Activated T-helper 1 cell treated with anti-CD3 and anti-CD28 coated beads, Interleukin-2, amount 50 U/mL, for 16 hours (primary cell): ENCODE measurements at places on chromosomes 3 and 15.

- no peak for DNase-seq
Observed at GRCh38 chr15:66415360-66415759, 28.6 kb downstream of the MAP2K1 start.

GRCh38 chr15:39340903-39341645, 239.8 kb upstream of the THBS1 start:
- DNase-seq, result no peak

DNA sequence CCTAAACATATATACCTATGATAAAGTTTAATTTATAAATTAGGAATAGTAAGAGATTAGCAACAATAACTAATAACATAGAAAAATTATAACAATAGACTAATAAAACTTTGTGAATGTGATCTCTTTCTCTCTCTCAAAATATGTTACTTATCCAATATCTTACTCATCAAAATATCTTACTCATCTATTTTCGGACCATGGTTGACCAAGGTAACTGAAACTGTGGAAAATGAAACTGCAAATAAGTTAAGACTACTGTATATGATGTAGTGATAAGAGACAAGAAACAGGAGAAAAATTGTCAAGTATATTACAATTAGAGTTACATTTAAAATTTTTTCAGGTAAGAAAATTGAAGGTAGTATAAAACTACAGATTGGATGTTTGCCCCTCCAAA, 19.2 kb downstream of the MAP3K13 start:
- no peak for DNase-seq

DNA sequence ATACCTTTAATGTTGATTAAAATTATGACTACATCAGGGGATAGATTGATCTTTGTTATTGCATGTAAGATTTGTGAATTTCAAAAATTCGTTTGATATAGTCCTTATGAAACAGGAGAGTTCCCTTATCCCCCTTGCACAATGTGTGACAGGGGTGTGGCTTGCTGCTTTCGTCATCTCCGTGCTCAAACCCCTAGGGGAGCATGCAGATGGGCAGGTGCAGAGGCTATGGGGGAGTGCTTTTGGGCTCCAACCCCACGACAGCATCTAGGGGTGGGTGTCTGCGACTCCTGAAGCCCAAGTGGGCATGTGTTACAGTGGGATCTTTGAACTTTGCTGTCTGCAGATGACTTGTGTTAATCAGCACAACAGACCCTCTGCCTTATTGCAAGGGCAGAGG, 360.1 kb upstream of the GOLIM4 start:
- DNase-seq, result no peak

GRCh38 chr15:99749386-99749785, 16.1 kb upstream of the LYSMD4 start:
- DNase-seq, result no peak

GRCh38 chr15:101712078-101712477, 12.2 kb downstream of the TARS3 start:
- no peak for DNase-seq

DNA sequence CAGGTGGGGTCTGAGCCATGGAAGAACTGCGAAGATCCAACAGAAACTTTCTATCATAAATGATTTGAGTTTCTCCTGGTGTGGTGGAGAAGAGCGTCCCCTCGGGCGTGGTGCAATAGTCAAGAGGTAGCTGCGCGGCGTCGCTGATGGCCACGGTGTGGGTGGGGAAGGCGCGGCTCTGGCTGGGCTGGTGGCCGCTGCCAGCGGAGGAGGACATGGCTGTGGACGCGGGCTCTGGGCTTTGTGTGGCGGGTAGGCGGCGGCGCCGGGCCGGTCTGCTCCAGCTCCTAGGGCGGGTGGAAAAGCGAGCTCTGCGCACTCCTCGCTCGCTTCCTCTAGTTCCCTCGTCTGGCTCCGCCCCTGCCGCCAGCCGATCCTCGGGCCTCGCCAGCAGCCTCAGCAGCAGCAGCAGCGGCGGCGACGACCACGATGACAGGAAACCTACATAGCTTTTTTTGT, 5.9 kb downstream of the STARD9 start:
- peak; percentile 59 for DNase-seq
